ENCODE measurements at places on chromosomes 6 and 20. TPM values are rescaled to one million over a fixed set of nuclear protein-coding genes. Genes with fewer than 3 reads are reported as not detected.

Gene CGAS
- 15.0 TPM for total RNA-seq

Gene PRRT1
- not detected for total RNA-seq

Gene HTR1B
- 0.46 TPM for total RNA-seq

Gene BNIP5
- not detected for total RNA-seq

Gene SULF2
- 2.4 TPM for total RNA-seq

GRCh38 chr20:20360464-20360863 lies 7.4 kb upstream of the INSM1 start:
- DNase-seq: peak; percentile 58

- no peak for DNase-seq
Observed at GRCh38 chr6:7636151-7636550, 46.2 kb downstream of the SNRNP48 start.

GRCh38 chr6:34235307-34236130 lies 1.2 kb upstream of the HMGA1 start:
- no peak for DNase-seq

DNA sequence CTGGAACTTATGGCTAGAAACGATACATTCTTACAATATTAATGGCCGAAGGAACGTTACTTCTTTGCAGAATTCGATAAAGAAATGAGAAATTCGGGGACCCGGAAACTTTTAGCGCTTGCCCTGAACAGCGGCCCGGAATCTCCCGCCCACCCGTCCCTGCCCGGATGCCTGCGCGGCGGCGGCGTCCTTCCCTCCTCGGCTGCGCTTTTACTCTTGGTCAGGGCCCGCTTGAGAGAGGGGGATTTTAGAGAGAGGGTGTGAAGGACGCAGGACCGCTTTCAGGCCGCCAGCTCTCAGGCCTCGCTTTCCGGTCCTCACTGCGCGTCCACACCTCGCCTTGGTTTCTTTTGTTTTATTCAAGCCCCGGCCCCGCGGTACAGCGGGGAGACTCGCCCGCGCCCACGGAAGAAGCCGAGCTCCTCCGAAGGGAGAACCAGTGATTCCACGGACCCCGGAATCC lies 243.7 kb downstream of the ARID1B start:
- peak; percentile 70 for DNase-seq

GRCh38 chr20:62618611-62619529 lies 23.4 kb upstream of the SLCO4A1 start:
- DNase-seq: no peak

- no peak for DNase-seq
Observed at GRCh38 chr6:65709099-65709830, 2.2 kb upstream of the EYS start.

GRCh38 chr6:36445621-36446020 lies 2.8 kb downstream of the KCTD20 start:
- DNase-seq: no peak

GRCh38 chr6:143743301-143744166 lies 65.8 kb downstream of the PHACTR2 start:
- DNase-seq: no peak

GRCh38 chr6:125293587-125293986 lies 8.2 kb downstream of the HDDC2 start:
- no peak for DNase-seq

DNA sequence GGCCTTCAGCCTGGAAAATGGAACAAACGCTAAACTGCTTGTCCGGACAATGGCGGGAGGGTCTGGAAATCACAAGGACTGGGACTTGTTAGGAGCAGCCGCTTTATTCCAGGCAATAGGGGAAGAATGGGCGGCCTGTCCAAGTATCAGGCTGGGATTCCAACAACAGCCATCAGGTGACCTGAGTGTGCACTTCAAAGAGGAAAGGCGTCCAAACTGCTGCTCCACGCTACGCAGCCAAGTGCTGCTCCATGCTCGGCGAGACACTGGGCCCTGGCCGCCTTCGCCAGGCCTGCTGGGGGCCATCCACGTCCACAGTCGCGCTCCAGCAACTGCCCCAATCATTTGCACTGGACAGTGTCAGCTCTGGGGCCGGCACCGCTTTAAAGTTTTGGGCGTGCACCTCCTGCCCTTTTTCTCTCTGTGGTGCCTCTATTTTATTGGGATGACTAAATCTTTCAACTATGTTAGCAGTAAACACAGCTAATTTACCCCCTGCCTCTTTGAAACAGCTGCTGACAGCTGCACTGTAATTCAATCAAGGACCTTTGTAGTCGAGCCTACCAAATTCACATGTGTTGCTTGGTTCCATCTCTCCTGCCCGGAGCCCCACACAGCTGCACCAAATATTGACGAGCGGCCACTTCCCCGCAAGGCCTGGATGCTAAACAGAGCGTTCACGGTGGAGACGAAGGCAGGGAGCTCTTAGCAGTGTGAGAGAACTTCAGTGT lies 98.3 kb downstream of the BMP7 start:
- peak; percentile 8 for DNase-seq

GRCh38 chr20:40744072-40744817 lies 55.2 kb upstream of the MAFB start:
- no peak for DNase-seq

- no peak for DNase-seq
Observed at GRCh38 chr20:46963196-46963529, 68.5 kb downstream of the EYA2 start.

Measured in LHCN-M2 (cell line).